Left lung (tissue), 14 donors: ENCODE measurements at places on chromosomes 7 and 10.
A peak's percentile ranks its signal among the peaks of the same experiment; 100 is the strongest.

GRCh38 chr10:121791761-121792160 is 136.1 kb downstream of the ATE1 start:
- DNase-seq = no peak

- DNase-seq = peak; percentile 48
Measured at GRCh38 chr7:130442601-130443000, 1.8 kb upstream of the CEP41 start.

- no peak for DNase-seq
Measured at GRCh38 chr7:24602860-24603456, 29.7 kb downstream of the PALS2 start.

DNA sequence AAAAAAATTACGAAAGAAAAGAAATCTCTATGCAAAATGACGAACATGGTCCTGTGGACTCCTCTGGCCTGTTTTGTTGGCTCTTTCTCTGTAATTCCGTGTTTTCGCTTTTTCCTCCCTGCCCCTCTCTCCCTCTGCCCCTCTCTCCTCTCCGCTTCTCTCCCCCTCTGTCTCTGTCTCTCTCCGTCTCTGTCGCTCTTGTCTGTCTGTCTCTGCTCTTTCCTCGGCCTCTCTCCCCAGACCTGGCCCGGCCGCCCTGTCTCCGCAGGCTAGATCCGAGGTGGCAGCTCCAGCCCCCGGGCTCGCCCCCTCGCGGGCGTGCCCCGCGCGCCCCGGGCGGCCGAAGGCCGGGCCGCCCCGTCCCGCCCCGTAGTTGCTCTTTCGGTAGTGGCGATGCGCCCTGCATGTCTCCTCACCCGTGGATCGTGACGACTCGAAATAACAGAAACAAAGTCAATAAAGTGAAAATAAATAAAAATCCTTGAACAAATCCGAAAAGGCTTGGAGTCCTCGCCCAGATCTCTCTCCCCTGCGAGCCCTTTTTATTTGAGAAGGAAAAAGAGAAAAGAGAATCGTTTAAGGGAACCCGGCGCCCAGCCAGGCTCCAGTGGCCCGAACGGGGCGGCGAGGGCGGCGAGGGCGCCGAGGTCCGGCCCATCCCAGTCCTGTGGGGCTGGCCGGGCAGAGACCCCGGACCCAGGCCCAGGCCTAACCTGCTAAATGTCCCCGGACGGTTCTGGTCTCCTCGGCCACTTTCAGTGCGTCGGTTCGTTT is 83.5 kb upstream of the SLF2 start:
- no peak for DNase-seq

GRCh38 chr10:88983206-88983605 is 7.4 kb upstream of the FAS start:
- DNase-seq = no peak

GRCh38 chr10:89837165-89838043 is 136.0 kb downstream of the KIF20B start:
- peak; percentile 47 for DNase-seq

DNA sequence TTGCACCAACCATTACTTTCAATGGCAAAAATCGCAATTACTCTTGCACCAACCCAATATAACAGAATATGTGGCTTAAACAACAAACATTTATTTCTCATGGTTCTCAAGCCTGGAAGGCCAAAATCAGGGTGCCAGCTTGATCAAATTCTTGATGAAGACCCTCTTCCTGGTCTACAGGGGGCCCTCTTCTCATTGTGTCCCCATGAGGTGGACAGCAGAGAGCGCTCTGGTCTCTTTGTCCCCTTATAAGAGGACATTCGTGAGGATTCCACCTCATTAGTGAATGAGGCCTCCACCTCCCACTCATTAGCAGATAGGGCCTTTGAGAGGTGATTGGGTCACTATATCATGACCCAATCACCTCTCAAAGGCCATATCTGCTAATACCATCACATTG is 120.0 kb downstream of the CALN1 start:
- no peak for DNase-seq

- no peak for DNase-seq
Measured at GRCh38 chr7:132553031-132553430, 23.2 kb downstream of the PLXNA4 start.

DNA sequence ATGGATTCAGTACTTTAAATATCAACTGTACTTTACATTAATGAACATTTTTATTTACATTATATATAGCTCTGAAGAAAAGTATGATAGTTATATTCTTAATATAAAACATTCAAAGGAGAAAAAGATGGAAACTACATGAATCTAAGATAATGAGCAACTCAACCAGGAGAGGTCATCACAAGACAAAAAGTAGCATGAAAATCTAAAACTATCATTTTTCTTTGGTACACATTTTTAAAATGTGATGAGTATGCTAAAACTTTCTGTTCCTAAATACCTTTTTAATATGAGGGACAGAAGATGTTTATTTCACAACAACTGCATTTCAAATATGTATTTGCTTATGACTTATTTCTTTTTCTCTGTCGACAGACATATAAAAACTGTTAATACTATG is 2.4 kb downstream of the CNTNAP2 start:
- DNase-seq = no peak
